Stimulated activated CD4-positive, alpha-beta T cell treated with anti-CD3 and anti-CD28 coated beads, Interleukin-4, amount 100 ng/mL, for 24 hours (primary cell): ENCODE measurements at places on chromosomes 1 and 21.

- no peak for DNase-seq
Observed at GRCh38 chr1:109067883-109068282, 7.9 kb downstream of the TAF13 start.

- peak; percentile 52 for DNase-seq
Observed at GRCh38 chr1:192609110-192610079, 26.6 kb upstream of the RGS13 start.

DNA sequence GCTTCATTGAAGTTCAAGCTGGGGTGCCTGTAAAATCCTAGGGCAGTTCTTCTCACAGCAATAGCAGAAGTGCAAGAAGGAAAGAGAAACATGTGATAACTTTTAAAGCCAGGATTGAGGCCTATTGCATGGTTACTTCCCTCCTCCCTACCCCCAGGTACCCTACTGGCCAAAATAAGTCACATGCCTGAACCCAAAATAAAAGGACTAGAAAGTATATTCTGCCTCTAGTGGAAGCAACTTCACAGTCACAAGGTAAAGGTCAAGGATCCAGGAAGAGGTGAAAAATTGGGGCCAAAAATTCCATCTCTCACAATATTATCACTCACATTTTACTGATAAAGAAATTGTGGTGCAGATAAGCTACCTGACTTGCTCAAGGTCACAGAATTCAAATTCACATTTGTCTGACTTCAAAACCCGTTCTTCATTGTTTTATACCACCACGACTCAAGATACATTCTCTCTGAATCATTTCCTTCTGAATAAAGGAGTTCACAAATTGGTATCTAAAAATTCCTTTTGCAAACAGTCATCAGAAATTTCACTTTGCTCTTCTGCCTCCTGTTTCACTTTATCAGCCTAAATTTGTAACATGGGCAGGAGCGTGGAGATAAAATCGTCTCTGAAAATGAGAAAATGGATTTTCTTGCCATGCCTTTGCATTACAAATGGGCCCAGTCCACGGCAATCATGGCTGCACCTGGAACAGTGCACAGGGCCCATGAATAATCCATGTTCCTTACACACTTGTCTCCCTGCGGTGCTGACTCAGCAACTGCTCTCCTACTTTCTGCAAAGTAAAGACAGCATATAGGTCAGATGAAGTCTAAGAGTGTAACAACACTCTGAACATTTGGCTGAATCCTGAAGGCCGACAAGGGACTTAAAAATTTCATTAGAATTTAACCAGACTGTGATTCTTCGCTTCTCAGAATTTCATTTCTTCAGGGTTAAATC, 485.3 kb upstream of the NFIA start:
- DNase-seq: no peak

GRCh38 chr1:30014031-30014430, 709.4 kb downstream of the MATN1 start:
- DNase-seq: no peak

DNA sequence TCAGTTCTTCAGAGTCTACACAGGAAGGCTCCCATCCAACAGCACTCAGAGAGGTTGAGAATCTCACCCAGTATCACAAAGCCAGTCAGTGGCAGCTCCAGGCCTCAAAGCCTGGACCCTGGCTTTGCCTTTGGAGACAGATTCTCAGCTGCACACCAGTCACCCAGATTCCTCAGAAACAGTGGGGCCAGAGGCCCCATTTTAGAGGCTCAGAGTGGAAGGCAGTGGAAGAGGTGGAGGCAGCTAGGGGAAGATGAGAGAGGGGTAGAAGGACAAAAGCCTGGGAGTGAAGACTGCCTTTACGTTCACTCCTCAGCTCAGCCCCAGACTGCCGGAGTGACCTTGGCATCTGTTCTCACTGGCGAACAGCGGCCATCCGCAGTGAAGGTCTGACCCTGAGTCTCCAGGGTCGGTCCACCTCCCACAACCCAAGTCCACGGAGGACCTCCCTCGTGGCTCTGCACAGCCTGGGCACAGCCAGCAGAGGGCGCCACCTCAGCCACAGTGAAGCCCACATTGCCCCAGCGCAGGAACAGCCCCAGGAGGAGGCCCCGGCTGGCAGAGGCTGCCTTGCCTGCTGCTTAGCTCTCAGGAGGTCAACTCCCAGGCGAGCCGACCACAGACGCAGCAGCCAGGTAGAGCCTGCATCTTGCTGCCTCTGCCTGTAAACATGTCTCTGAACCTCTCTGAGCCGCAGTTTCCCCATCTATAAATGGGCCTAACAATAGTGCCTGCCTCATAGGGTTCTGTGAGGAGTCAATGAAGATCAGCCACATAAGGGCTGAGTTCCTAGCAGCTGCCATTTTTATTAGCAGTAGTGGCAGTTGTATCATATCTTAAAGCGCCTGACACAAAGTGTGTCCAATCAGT, 5.9 kb upstream of the FNDC5 start:
- peak; percentile 58 for DNase-seq

- no peak for DNase-seq
Observed at GRCh38 chr1:77781683-77782082, 2.2 kb downstream of the MIGA1 start.

DNA sequence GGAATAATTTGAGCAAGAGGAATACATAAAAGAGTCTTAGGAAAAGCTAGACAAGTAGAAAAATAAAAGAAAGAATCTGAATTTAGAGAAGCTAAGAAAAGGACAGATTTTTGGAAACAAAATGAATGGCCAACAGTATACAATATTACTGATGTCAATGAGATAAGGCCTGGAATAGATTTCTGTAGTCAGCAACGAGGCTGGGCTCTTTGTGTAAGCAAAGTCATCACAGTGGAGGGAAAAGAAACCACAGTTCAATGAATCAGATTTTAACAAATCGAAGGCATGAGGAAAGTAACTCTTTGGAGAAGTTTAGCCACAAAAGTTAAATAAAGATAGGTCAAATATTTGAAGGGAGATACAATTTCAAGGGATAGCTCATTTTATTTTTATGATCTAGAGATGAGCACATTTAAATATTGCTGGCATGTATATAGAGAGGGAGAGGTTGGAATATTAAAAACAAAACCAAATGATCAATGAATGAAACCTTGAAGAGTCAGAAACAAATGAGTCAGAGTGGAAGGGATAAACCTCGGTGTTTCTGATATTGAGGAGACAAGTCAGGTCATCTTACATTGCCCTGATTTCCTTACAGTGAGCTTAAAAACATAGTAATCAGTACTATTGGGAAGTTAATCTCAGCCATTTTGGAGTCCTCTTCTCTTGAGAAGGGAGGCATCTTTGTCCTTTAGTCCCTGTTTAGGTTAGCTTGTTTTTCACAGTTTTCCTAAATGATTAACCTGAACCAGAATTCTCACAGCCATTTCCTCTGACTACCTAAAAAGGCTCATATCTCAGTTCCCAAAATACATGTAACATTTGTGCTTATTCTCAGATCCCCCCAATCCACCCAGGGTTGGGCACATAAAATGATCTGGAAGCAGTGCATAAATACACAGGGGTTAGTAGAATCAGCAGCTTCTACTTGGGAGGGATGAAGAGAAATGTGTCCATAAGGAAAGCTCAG, 620.0 kb upstream of the B3GALT2 start:
- DNase-seq: no peak

- DNase-seq: no peak
Observed at GRCh38 chr1:227928811-227929375, 18.8 kb downstream of the WNT9A start.

- no peak for DNase-seq
Observed at GRCh38 chr1:1079408-1080121, 5.5 kb upstream of the RNF223 start.
